Daoy (cell line): ENCODE measurements at places on chromosomes 5 and 9. TPM values are rescaled to one million over a fixed set of nuclear protein-coding genes. Genes with fewer than 3 reads are reported as not detected.

Gene FBP1
- not detected in 2 replicates for total RNA-seq

Gene FOXD4L4
- total RNA-seq = 0.18 and 0.34 TPM in 2 replicates

Gene TMEM252
- total RNA-seq = not detected in 2 replicates

Gene C5orf58
- total RNA-seq = not detected in 2 replicates

Gene DIAPH1
- 40.7 and 43.5 TPM in 2 replicates for total RNA-seq

Gene HK3
- not detected in 2 replicates for total RNA-seq

Gene FPGS
- 117 and 120 TPM in 2 replicates for total RNA-seq

Gene TAF1L
- total RNA-seq = 0.03 and 0.23 TPM in 2 replicates

Gene LCN1
- not detected in 2 replicates for total RNA-seq

Gene SPINK4
- total RNA-seq = not detected in 2 replicates

Gene KIF27
- total RNA-seq = 2.2 and 2.7 TPM in 2 replicates

Gene MROH2B
- total RNA-seq = under 0.01 TPM in 1 of 2 replicates, not detected in the other

Gene GZMA
- total RNA-seq = 1.8 TPM in 1 of 2 replicates, not detected in the other

Gene RNF208
- not detected in 2 replicates for total RNA-seq

Gene CYSRT1
- total RNA-seq = 0.91 TPM in 1 of 2 replicates, not detected in the other

Gene OR1J2
- not detected in 2 replicates for total RNA-seq

Gene ANKRD20A1
- 0.15 and 1.3 TPM in 2 replicates for total RNA-seq

Gene KIF4B
- total RNA-seq = 0.17 TPM in 1 of 2 replicates, not detected in the other

Gene SPINK7
- not detected in 2 replicates for total RNA-seq

Gene PCDHAC2
- 1.2 and 1.3 TPM in 2 replicates for total RNA-seq
